ENCODE measurements at places on chromosomes 16 and 17.

DNA sequence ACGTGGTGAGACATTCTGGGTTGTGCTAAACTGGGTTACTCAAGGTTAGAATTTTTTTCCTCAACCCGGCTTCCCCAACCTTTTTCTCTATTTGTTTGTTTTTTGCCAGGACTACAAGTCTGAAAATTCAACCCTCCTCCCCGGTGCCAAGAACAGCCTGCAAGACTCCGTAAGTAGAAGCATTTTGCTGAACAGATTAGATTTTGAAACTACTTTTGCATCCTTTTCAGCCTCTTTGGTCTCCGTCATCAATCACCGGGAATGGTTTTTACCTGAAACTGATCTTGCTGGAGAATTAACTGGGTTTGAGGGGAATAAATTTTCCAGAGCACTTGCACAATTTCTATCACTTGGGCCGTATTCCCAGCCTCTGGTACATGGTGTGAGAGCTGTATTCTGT lies 501.2 kb upstream of the EEF2KMT start:
- DNase-seq, result no peak

DNA sequence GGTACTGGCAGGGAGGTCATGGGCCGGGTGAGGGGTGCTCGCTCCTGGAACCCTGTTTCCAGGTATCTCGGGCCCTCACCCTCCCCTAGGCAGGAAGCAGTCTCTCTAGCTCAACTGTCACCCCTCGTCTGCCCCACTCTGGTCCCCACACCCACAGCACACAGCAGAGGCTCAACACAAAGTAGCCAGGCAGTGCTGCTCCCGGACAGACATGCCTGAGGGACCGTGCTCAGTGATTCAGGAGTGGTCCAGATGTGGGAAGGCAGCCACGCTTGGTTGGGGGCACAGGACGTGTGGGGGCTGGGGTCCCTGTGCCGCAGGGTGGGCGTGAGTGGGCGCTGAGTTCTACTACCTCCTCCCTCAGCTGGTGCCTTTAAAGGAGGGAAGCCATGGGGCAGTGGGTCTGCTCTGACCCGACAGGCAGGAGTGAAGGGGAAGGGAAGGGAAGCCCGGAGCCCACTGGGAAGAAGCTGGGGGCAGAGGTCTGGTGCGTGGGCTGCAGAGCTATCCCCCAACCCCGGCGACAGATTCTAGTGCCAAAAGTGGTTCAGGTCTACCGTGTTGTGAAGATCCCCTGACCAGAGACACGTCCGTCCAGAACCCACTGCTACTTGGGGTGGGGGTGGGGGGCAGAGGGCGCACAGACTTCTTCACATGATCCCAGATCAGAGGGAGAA lies 11.8 kb downstream of the SLC16A3 start:
- DNase-seq, result no peak

DNA sequence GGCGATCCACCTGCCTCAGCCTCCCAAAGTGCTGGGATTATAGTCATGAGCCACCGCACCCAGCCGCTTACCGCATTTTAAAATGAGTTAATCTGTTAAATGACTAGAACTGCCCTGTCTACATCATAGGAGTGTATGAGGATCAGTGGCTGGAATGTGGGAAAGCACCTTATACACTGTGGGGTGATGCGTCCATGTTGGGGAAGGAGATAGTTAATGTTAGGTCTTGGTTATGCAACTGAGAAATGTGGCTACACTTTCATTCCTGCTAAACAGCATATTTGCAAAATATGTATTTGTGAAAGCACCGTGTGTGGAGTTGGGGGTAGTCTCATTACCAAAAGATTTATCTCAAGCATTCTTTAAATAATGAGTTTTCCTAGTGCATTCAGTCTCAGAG lies 107.6 kb downstream of the SPACA3 start:
- no peak for DNase-seq

- DNase-seq, result no peak
These were observed 6.8 kb downstream of the HSBP1 start for GRCh38 chr16:83814659-83814985.

- DNase-seq, result peak; percentile 12
These were observed 362 bp downstream of the KLHDC4 start for GRCh38 chr16:87765473-87765775.

DNA sequence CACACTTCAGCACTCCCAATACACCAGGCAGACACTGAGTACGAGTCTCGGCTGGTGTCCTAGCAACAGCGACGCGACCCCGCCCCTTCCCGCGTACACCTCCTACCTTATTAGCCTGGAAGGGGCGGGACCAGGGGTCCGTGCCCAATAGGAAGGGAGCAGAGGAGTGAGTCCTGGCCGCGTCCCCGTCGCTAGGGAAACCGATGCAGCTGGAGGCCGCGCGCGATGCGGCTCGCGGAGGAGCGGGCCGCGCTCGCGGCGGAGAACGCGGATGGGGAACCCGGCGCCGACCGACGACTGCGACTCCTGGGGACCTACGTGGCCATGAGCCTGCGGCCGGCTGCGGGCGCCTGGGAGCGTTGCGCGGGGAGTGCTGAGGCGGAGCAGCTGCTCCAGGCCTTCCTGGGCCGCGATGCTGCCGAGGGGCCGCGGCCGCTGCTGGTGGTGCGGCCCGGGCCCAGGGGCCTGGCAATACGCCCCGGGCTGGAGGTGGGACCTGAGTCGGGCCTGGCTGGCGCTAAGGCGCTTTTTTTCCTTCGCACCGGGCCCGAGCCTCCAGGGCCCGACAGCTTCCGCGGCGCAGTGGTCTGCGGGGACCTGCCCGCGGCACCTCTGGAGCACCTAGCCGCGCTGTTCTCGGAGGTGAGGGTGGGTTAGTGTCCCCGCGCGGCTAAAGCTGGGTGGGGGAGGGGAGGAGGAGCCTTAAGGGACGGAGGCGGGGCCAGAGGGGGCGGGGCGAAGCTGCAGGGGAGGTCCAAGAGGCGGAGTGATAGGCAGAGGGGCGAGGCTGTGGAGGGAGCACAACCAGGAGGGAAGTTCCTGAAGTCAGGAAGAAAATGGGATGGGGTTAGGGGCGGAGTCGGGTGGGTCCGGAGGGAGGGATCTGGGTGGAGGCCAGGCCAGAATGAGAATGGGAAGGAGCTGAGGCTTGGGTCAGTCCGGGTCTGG lies at the start of gene DNAH9:
DNAH9 (plus strand) TSS at position 197 of the 948 bp plus-strand sequence; CDS start at position 226, 29 bp downstream.
- no peak for DNase-seq

- DNase-seq, result no peak
These were observed 148.0 kb downstream of the FOXL1 start for GRCh38 chr16:86726340-86726739.

- no peak for DNase-seq
These were observed 141.8 kb downstream of the NPIPB5 start for GRCh38 chr16:22652463-22652845.

DNA sequence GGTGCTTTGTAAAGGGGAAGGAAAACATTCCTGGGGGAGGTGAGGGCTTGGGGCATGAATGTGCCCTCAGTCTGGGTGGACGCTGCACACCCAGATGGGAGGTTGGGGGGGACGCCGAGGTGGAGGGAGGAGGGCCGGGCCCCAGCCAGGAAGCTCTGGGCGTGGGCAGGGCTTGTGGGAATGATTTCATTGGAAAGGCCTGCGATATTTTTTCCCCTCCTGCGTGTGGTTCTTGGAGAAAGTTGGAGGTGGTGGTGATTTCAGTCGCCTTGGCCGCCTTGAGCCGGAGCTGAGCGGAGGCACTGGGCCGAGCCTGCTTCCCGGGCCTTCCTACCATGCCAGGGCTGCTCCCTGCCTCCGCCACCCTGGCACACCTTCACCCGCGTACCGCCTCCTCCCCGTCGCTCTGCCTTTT lies 26.4 kb upstream of the CLEC18A start:
- no peak for DNase-seq

- DNase-seq, result no peak
These were observed 96.7 kb downstream of the GNAO1 start for GRCh38 chr16:56288019-56288418.

DNA sequence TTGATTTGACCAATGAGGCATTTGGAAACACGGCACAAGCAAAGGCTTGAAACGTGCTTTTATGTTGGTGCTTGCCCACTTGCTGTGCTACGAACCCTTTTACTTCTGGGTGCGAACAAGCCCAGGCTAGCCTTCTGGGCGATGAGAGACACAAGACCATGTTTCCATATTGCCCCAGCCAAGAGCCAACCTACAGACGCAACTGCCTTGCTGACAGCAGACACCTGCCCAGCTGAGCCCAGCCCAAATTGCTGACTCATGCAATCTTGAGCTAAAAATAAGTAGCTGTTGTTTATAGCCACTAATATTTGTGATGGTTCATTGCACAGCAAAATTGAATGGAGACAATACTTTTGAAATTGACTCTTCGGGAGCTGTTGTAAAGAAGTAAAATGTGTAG lies 464.5 kb downstream of the WWOX start:
- no peak for DNase-seq

DNA sequence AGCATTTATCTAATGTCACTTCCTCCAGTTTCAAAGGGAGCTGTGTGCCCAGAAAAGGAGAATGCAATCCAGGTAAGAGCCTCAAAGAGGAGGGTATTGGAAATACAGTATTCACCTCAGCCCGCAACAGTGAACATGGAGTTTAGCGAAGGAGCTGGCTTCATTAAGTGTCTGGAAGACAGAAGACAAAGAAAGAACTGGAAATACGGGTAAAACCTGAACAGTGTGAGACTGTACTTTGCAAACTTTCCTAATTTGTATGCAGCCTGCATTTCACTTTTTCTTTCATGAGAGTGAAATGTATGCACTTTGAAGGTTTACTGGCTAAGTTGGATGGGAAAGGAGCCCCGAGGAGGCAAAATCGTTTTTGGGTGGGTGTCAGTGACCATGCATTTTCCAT lies 478.4 kb downstream of the HS3ST3B1 start:
- DNase-seq, result no peak

GRCh38 chr17:50560931-50561745 lies 623 bp downstream of the CACNA1G start:
- DNase-seq, result no peak

GRCh38 chr17:7292729-7293128 lies 1.7 kb downstream of the YBX2 start:
- no peak for DNase-seq

- no peak for DNase-seq
These were observed 2.9 kb downstream of the C17orf67 start for GRCh38 chr17:56830726-56831368.

DNA sequence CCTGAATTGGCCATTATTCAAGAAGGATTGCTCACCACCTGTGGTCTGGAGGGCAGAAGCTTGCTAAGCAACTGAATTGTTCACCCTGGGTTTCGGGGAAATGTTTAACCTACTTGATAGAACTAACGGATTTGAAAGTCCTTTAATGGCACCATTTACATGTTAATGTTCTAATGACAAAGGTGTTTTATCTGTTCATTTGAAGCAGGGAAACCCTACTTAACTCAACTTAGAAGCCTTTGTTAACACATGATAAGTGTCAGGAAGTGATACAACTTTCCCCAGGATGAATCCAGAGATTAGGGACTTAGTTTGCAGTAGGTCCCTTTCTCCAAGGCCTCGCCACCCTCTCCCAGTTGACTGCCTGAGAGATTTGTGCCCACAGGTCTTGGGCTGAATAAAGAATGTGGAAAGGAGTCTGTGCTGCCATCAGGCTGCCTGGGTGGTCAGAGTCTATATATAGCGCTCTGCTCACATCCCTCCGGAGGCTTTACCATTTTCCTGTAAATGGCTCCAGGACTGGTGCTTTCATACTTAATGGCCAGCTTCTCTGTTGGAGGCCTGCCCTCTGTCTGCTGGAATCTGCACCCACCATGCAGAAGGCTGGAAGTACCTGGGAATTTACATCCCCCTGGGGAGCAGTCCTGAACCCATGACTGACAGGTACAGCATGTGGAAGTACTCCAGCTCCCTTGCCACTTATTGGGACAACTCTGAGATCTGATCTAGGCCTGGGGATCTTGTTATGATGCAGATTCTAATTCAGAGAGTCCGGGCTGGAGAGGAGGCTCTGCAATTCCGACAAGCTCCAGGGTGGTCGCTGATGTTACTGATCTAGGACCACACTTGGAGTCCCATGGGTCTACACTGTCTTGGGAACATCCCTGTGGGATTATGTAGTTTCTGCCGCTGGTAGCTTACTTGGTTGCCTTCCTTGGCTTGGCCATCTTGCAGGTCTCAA lies 99.9 kb downstream of the ASIC2 start:
- DNase-seq, result no peak

DNA sequence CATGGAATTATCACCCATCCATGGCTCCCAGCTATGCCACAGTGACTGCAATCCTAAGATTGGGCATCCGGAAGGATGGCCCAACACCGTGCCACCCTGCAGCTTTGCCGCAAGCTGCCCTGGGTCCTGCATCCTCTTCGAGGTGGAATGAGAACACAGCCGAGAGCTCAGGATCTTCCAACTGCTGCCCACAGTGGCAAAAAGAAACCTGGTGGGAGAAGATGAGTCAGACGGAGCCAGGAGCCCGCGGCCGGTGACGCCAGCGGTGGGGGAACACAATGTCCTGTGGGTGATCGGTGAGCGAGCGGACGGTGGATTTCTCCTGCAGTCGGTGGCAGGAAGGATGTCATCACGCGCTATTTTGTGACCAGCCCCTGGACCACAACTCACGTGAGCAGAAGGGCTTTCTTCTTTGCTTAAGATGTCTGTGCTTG lies 20.1 kb downstream of the CD7 start:
- peak; percentile 82 for DNase-seq

DNA sequence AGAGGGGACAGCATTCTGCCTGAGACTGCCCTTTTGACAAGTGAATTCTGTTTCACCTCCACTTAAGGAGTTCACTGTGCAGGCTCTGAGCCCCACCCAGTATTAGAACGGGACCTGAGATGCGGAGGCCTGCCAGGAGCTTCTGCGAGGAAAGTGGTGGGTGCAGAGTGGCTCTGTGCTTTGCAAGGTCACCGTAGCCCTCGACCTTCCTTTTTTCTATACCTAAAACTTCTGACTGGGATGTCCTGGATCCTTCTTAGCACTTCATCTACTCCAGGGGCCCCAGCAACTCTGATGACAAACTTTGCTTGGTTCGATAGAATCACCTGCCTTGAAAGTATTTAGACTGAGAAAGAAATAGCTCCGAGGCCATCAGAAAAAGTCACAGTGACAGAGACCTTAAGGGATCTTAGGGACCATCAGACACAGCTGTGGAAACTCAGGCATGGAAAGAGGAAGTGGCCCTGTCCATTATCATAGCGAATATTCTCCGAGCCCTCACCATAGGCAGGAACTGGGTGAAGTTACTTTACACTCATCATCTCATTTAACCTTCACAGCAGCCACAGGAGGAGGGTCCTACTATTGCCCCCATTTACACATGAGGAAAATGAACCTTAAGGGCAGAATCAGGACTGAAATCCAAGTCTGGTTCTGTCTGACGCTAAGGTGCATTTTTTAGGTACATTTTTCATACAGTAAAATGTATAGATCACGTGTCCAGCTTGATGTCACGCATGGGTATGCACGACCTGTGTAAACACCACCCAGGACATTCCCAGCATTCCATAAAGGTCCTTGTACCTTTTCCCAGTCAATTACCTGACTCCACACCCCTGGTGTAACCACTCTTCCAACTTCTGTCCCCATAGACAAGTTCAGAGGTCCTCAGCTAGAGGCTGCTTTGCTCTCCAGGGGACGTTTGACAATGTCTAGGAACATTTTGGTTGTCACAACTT lies 676 bp upstream of the KRT13 start:
- DNase-seq, result no peak

- peak; percentile 82 for DNase-seq
These were observed 24.9 kb downstream of the SBK1 start for GRCh38 chr16:28317040-28317880.

Data from activated naive CD4-positive, alpha-beta T cell treated with anti-CD3 and anti-CD28 coated beads, Interleukin-2, amount 50 U/mL, for 72 hours (primary cell).